ENCODE measurements at places on chromosomes 7 and 10.

GRCh38 chr7:74051629-74052410 is 23.8 kb downstream of the ELN start:
- no peak for DNase-seq

DNA sequence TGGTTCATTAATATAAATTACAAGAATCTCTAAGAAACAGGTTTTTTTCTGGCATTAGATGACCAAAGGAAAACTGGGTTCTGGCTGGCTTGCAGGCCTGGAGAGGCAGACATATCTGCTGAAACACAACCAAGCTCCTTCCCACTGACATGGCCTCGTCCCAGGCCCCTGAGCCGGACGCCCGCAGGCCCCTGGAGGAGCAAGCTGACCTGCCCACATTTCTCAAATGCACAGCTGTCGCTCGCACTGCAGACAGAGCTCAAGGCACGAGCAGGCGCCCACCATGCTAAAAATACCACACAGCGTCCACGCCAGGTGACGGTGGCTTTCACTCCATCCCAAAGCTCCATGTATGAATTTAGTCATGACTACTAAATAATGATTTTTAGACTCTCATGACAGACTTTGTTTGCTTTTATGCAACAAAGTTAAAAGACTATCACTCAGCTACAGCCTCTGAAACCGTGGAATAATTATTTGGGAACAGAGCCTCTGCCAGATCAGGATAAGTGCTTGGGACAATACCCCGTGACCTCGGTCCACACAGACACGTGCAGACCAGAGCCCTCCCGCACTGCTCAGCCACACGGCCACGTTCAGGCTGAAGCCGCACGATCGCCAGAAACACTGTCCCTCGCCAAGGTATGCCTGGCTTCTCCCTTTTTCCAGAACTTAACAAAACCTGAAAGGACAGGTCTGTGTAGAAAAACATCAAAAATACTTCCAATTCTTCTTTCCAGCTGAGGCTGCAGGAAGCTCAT is 71.1 kb downstream of the DIP2C start:
- no peak for DNase-seq

DNA sequence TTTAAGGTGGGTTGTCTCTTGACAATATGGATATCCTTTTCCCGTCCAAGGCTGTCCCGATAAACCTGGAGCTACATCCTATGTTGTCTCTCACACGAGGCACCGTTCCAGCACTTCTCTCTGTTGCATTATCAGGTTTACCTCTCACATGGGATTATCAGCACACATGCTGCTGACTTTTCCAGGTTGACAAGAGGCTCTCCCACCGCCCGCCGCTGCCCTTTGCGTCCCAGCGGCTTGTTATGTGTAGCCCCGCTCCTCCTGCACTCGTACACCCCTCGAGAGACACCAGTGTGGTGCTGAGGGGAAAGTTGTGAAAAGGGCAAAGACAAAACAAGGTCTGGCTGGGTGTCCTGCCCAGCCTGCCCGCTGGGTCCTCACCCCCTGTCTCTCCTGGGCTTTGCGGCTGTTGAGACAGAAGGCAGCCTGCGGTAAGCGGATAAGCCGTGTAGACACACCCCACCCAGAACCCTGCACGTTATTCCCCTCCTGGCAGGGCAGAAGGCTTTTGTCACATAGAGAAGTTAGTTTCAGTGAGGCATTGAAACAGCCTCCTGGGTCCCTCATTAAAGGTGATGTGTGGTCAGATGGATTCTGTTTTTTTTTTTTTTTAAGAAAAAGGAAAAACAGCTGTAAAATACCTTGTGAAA is 38.7 kb downstream of the UBE3C start:
- no peak for DNase-seq

DNA sequence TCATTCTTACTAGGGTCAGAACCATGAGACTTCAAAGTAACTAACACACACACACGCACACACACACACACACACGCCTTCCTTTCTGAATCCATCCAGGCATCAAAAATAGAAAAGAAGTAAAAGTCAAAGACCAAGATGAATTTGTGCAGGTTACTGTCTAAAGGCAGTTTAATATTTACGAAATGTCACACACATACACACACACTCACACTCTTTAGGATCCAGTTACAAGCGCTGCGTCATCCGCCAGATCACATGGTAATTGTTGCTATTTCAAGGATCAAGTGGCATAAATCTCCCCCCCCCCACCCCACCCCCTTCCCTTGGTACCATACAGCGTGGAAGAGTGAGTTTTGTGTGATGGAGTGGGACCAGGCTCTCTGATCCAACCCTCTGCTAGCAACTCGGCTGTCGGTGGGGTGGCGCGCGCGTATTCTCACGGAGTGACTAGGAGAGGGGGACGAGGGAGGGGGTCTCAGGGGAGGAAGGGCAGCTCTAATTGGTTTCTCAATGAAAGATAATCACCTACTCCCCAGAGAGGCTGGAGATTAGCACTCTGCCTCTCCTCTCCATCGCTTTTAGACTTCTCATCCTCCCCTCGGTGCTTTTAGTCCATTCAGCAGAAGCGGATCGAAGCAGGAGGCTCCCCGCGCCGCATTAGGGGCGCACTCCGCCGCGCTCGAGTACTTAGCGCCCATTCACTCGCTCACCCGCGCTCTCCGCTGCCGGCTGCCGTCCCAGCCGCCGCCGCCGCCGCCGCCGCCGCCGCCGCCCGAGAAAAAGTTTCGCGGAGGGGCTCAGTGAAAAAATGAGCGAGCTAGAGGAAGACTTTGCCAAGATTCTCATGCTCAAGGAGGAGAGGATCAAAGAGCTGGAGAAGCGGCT is 83.5 kb upstream of the PRKG1 start:
- no peak for DNase-seq

GRCh38 chr10:117268258-117268657 is 27.3 kb downstream of the SLC18A2 start:
- no peak for DNase-seq

DNA sequence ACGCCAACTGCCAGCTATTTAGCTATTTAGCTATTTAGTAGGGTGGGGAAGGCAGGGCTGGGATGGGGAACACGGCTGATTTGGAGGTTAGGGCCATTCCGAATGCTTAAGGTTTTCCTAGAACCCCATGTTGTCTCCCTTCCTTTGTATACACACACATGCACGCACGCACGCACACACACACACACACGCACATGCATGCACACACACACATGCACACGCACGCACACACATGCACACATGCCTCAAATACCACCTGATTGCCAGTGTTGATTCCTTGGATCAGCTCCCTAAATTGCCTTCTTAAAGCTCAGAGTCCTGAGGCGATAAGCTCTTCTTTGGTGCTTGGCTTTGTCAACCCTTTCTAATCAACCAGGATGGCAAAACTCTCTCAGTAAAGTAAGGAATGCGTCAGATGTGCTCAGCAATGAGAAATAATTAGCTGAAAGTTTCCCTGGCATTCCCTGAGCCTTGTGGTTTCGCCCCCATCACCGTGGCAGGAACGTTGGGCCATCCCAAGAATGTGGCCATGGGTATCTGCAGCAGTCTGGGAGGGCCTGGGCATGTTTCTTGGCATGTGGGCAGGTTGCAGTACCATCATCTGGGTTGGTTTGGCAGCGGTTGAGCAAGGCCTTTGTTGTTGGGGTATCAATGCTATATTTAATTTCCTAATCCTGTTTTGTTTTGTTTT is 305.6 kb downstream of the LRMDA start:
- DNase-seq = no peak

DNA sequence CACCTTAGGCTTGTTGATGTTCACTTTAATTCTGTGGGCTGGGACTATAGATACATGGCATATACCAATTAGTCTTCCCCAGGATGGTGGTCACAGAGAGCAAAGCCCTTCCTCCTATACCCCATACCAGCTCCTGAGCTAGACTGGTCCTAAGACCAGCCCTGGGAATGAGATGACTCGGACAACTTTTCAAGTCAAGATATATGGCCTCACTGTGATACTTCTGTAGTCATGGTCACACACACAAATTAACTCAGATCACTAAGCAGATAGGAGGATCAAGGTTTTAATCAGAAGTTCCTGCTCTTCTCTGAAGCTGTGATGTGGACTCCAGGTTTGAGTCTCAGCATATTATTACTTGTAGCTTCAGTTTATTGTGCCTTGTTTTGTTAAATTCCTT is 53.1 kb downstream of the SLK start:
- DNase-seq = no peak

GRCh38 chr7:29915481-29916215 is 74.0 kb downstream of the SCRN1 start:
- DNase-seq = no peak

- no peak for DNase-seq
Observed at GRCh38 chr10:119003572-119004289, 25.8 kb upstream of the NANOS1 start.

DNA sequence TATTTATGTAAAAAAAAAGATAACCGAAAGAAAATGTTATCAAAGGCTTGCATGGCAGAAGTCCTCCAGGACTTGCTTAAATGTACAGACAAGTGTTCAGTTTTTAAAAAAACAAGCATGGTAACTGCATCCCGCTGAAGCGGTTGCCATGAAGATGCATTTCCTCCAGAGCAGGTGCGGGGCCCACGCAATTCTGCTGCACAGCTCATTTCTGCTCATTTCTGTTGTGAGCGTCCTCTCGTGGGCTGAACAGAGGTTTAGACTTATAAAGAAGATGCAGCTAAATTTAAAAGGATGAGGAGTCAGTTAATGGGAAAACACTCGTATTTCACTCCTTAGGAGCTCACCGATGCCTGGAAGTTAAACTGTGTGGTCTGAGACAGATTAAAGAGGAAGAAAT is 247.6 kb downstream of the DNAJB6 start:
- DNase-seq = no peak

GRCh38 chr7:106357675-106358074 is 72.9 kb upstream of the NAMPT start:
- DNase-seq = no peak

DNA sequence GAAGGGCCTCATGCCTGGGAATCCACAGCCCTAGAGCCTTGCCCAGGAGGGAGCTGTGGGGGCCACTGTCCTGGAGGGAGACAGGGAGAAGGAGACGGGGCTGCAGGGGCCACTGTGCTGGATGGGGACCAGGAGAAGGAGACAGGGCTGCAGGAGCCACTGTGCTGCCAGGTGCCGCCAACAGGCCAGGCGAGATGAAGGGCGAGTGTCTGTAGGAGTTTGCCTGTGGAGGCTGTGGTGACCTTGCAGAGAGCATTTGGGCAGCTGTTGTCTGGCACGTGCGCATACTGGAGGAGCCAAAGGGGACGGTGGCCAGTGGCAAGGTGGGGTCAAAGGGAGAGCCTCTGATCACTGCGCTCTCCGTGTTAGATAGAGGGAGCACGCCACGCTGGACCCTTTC is 79.2 kb downstream of the NKX6-2 start:
- no peak for DNase-seq

GRCh38 chr7:80106498-80107113 is 28.0 kb upstream of the GNAI1 start:
- DNase-seq = no peak

- DNase-seq = no peak
Observed at GRCh38 chr10:88289342-88289741, 293.8 kb downstream of the RNLS start.

DNA sequence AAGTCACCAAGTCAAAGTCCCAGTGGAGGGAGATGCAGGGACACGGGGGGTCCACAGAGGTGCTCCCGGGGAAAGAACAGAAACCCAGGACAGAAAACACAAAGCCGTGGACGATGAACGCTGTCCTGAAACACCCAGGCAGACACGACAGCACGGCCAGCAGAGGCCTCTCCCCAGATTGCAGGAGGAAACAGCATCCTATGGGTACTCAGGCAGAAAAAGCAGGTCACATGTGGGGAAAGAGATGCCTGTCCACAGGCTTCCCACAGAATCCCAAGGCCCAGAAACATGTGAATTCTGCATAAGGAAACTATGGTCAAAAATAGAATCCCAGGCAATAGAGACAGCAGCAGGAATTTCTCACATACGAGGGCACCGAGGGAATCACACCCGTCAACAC is 53.6 kb upstream of the ADGRA1 start:
- no peak for DNase-seq

DNA sequence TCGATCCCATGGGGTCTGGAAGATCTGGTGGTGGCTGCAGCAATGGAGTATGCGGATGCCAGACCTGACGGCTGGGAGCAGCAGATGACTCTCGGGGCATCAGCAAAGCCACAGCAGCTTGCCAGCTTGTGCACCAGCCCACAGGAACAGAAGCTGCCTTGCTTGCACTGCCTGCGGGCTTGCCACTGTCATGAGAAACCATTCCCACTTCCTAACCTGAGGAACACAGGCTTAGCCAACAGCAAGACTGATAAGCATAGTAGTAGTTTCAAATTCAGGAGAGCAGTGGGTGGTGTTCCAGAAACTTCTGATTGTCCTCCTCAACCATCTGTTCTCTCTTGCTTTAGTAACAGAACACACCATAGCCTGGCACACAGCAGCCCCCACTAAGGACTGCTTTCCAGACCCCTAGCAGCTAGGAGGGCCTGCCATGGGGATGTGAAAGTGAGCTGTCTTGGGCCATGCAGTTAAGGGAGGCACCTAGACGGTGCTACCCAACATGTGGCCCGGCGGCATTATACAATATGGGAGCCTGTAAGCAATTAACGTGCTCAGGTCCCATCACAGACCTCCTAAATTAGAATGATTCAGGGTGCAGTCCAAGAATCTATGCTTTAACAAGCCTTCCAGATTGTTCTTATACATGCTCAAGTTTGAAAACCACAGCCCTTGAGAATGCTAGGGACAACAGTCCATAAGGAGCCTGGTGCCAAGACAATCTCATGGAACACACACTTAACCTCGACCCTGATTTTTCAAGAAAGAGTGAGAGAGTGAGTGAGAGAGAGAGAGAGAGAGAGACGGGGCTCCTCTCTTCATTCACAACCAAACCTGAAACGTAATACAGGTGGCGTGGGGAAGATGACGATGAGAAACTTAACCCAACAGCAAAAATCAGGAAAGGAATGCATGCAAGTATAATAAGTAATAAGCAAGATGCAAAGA is 7.1 kb downstream of the ANXA11 start:
- DNase-seq = no peak

DNA sequence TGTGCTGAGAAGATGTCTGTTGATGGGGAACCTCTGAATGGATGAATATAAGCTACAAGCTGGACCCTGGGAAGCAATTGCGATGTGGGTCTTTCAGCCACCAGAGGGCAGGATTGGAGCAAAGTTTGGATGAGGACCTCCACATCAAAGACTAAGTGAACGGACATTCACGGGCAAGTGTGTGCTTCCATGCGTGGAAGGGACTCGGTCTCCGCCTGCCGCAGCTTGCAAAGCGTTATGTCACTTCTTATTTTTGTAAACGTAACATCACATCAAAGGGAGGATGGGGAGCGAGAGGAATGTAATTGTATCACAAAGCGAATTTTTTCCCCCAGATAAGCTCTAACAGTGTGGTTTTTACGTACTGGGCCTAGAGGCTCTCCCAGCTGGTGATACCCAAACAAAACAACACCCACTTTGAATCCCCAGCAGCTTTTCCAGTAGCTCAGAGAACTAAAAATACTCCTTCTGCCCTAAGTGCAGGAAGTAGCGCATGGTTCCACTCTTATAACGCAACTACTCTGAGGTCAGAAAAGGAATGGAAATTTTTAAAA is 65.0 kb downstream of the VWA2 start:
- peak; percentile 41 for DNase-seq

Data from T-helper 9 cell (primary cell).